ENCODE measurements at places on chromosomes 12 and 14.

DNA sequence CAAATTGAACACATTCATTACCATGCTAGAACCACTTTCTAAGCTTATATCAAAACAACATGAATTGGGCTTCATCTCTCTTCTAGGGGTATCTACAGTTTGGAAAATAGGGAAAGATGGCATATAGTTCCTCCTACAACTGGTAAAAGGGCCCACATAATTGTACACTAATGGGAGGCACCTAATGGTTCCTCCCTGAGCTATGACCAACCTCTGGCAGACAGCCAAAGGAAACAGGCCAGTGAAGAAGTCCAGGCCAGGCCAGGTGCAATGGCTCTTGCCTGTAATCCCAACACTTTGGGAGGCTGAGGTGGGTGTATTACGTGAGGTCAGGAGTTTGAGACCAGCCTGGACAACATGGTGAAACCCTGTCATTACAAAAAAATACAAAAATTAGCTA lies 23.2 kb upstream of the APOF start:
- H3K27me3 ChIP-seq = peaks cover 7% of the 10 kb centered on the region
- no peak overlapping the region for H3K27ac ChIP-seq
- no peak for DNase-seq
- no peak overlapping the region for H3K4me3 ChIP-seq
- H3K4me1 ChIP-seq = no peaks in the 10 kb centered on the region

- DNase-seq = no peak
- H3K4me3 ChIP-seq = no peak overlapping the region
- peaks cover 8% of the 10 kb centered on the region for H3K4me1 ChIP-seq
- no peaks in the 10 kb centered on the region for H3K27me3 ChIP-seq
- H3K27ac ChIP-seq = no peak overlapping the region
- peaks cover 3% of the 10 kb centered on the region for H3K36me3 ChIP-seq
Observed at GRCh38 chr12:28537474-28537873, 347.2 kb downstream of the CCDC91 start.

GRCh38 chr12:93377252-93378195 lies at the start of gene NUDT4:
TSS of gene NUDT4 (plus strand) at chr12:93377925. CDS start at chr12:93378323, 398 bp downstream.
- peaks cover 32% of the 10 kb centered on the region for H3K4me1 ChIP-seq
- H3K27me3 ChIP-seq = peaks cover 2% of the 10 kb centered on the region
- H3K36me3 ChIP-seq = peaks cover 7% of the 10 kb centered on the region
- H3K27ac ChIP-seq = peak within 1 kb of the TSS; percentile 100
- DNase-seq = peak; percentile 97

GRCh38 chr14:102979406-102979805 lies 56.9 kb downstream of the AMN start:
- no peak overlapping the region for H3K4me3 ChIP-seq
- H3K27ac ChIP-seq = no peak overlapping the region
- no peaks in the 10 kb centered on the region for H3K27me3 ChIP-seq
- DNase-seq = no peak
- H3K36me3 ChIP-seq = no peaks in the 10 kb centered on the region

DNA sequence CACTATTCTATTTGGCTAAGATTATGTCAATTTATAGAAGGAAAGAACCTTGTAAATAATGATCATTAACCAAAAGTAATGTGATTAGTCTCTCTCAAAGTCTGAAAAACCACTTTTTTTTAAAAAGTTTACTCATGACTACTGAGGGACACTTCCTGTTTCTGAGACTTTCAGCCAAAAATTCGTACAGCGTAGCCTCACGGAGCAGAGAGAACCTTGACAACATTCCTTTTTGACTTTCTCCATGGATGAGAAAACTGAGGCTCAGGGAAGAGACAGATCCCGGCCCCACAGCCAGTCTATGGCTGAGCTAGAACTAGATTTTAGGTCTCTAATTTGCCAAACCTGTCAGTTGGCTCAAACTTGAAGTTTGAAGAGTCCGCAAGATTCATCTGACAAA lies 68.2 kb downstream of the DAD1 start:
- peak overlapping the region; percentile 78 for H3K4me3 ChIP-seq
- no peaks in the 10 kb centered on the region for H3K27me3 ChIP-seq
- DNase-seq = no peak
- peaks cover 98% of the 10 kb centered on the region for H3K36me3 ChIP-seq

- no peak for DNase-seq
- H3K36me3 ChIP-seq = no peaks in the 10 kb centered on the region
- peaks cover 25% of the 10 kb centered on the region for H3K27me3 ChIP-seq
- H3K4me3 ChIP-seq = no peak overlapping the region
- no peak overlapping the region for H3K27ac ChIP-seq
Observed at GRCh38 chr12:42475106-42475505, 114.4 kb downstream of the PRICKLE1 start.

DNA sequence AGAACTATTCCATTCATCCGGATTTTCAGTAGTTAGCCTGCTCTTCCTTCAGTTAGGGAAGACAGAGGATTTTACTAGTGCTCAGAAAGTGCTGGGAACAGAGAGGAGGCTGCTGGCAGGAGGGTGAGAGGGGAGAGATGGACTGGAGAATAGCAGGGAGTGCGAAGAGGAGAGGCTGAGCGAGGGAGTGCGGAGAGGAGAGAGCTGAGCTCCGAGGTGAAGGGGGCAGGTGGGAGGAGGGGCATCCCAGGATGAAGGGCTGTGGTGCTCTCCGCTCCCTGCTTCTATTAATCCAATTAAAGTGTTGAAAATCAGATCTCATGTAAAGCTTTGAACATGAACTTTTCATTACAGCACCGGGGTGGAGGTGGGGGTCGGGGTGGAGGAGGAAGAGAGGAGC lies 20.4 kb upstream of the SMOC1 start:
- no peak overlapping the region for H3K27ac ChIP-seq
- DNase-seq = no peak
- no peak overlapping the region for H3K4me3 ChIP-seq
- H3K27me3 ChIP-seq = peaks cover 26% of the 10 kb centered on the region
- H3K4me1 ChIP-seq = no peaks in the 10 kb centered on the region
- no peaks in the 10 kb centered on the region for H3K36me3 ChIP-seq

DNA sequence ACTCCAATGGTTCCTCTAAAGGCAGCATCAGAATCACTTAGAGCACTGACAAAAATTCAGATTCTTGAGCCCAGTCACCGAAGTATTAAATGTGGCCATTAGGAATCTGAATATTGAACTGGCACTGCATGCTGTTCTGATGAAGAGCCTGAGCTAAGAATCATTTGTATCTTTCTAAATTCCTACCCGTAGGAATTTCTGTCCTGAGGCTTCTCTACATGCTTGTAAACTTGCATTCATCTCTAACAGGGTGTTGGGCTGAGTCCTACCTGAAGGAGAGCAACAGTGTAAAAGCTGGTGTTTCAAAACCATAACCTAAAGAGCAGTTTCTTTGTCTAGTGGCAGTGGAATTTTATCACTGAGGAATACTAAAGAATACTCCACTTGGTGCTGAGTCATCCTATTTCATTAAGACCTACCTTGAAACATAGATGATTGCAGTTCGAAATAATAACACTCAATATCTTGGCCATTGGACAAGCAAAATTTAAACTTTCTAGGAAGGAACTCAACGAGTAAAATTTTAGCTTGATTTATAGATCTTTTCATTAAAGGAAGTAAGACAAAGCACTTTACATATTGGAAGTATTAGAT lies 35.5 kb upstream of the C12orf75 start:
- DNase-seq = no peak
- H3K27me3 ChIP-seq = no peaks in the 10 kb centered on the region
- no peak overlapping the region for H3K27ac ChIP-seq
- no peaks in the 10 kb centered on the region for H3K4me1 ChIP-seq
- H3K36me3 ChIP-seq = peaks cover 14% of the 10 kb centered on the region
- H3K4me3 ChIP-seq = no peak overlapping the region

GRCh38 chr12:88638966-88639760 lies 58.9 kb upstream of the KITLG start:
- no peaks in the 10 kb centered on the region for H3K36me3 ChIP-seq
- no peak overlapping the region for H3K4me3 ChIP-seq
- H3K4me1 ChIP-seq = no peaks in the 10 kb centered on the region
- no peak overlapping the region for H3K27ac ChIP-seq

DNA sequence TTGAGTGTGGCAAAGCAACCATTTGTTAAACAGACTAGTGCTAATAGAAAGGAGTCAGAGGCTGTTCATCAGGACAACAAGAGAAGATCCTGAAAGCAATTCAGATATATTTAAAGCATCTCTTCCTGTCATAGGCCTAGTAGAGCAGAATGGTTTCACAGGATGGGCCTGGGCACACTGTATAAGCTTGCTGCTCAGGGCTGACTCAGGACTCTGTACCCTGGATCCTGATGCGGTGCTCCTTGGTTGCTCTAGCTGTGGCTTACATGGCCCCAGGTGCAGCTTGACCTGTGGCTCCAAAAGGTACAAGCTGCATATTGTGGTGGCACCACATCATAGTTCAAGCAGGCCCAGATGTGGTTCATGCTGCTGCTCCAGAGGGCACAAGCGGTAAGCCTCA lies 313.4 kb downstream of the ETNK1 start:
- no peaks in the 10 kb centered on the region for H3K4me1 ChIP-seq
- H3K27ac ChIP-seq = no peak overlapping the region
- H3K4me3 ChIP-seq = no peak overlapping the region
- H3K27me3 ChIP-seq = no peaks in the 10 kb centered on the region

GRCh38 chr14:101954501-101954900 lies 9.9 kb upstream of the DYNC1H1 start:
- H3K4me3 ChIP-seq = no peak overlapping the region
- peaks cover 8% of the 10 kb centered on the region for H3K4me1 ChIP-seq
- H3K36me3 ChIP-seq = no peaks in the 10 kb centered on the region
- H3K27me3 ChIP-seq = no peaks in the 10 kb centered on the region

GRCh38 chr14:50425816-50426215 lies 29.1 kb upstream of the CDKL1 start:
- H3K36me3 ChIP-seq = peaks cover 8% of the 10 kb centered on the region
- no peaks in the 10 kb centered on the region for H3K4me1 ChIP-seq
- H3K27ac ChIP-seq = no peak overlapping the region
- H3K4me3 ChIP-seq = no peak overlapping the region
- DNase-seq = no peak

GRCh38 chr12:46555406-46555852 lies 182.9 kb upstream of the SLC38A2 start:
- no peak overlapping the region for H3K4me3 ChIP-seq
- H3K36me3 ChIP-seq = peaks cover 14% of the 10 kb centered on the region

Measured in activated CD4-positive, alpha-beta memory T cell treated with anti-CD3 and anti-CD28 coated beads, Interleukin-2, amount 10 ng/mL, durations not matched to agents 7 days and 5 days (primary cell).